ENCODE measurements at places on chromosomes 5 and 9. TPM values are rescaled to one million over a fixed set of nuclear protein-coding genes. Genes with fewer than 3 reads are reported as not detected.

Gene IL7R
- total RNA-seq, result 21.6 TPM

GRCh38 chr9:18362901-18363685, 110.9 kb upstream of the ADAMTSL1 start:
- H3K4me1 ChIP-seq, result no peaks in the 10 kb centered on the region
- no peak overlapping the region for H3K27ac ChIP-seq
- DNase-seq, result no peak
- H3K36me3 ChIP-seq, result no peaks in the 10 kb centered on the region
- no peaks in the 10 kb centered on the region for H3K27me3 ChIP-seq
- no peak overlapping the region for H3K4me3 ChIP-seq

GRCh38 chr5:32332966-32333365, 20.2 kb upstream of the MTMR12 start:
- H3K27ac ChIP-seq, result no peak overlapping the region
- DNase-seq, result no peak
- no peak overlapping the region for H3K4me3 ChIP-seq
- no peaks in the 10 kb centered on the region for H3K36me3 ChIP-seq

- no peak overlapping the region for H3K4me3 ChIP-seq
- no peak for DNase-seq
- no peak overlapping the region for H3K27ac ChIP-seq
- H3K4me1 ChIP-seq, result no peaks in the 10 kb centered on the region
- peaks cover 8% of the 10 kb centered on the region for H3K36me3 ChIP-seq
- H3K27me3 ChIP-seq, result peaks cover 16% of the 10 kb centered on the region
These were observed 315.9 kb upstream of the RPS23 start for GRCh38 chr5:82594097-82594496.

GRCh38 chr5:53884417-53884816, 324.0 kb downstream of the NDUFS4 start:
- no peaks in the 10 kb centered on the region for H3K27me3 ChIP-seq
- DNase-seq, result no peak
- no peak overlapping the region for H3K27ac ChIP-seq
- no peak overlapping the region for H3K4me3 ChIP-seq
- no peaks in the 10 kb centered on the region for H3K4me1 ChIP-seq
- H3K36me3 ChIP-seq, result no peaks in the 10 kb centered on the region
